GM23248 (cell line): ENCODE measurements at places on chromosomes 2 and 18. TPM values are rescaled to one million over a fixed set of nuclear protein-coding genes. Genes with fewer than 3 reads are reported as not detected.

UGT1A6 gene
- not detected in 2 replicates for total RNA-seq

PAIP2B gene
- total RNA-seq: under 0.01 TPM in 2 replicates

LYPD1 gene
- total RNA-seq: 0.11 TPM in 1 of 2 replicates, not detected in the other

TMEM37 gene
- total RNA-seq: 1.8 TPM in 1 of 2 replicates, not detected in the other

DLX1 gene
- 3.3 and 3.8 TPM in 2 replicates for total RNA-seq

USP14 gene
- 13.9 and 16.1 TPM in 2 replicates for total RNA-seq

NCKAP1 gene
- total RNA-seq: 169 and 201 TPM in 2 replicates

STPG4 gene
- not detected in 2 replicates for total RNA-seq

RND3 gene
- total RNA-seq: 244 and 271 TPM in 2 replicates

FSIP2 gene
- total RNA-seq: not detected in 2 replicates

SPHKAP gene
- 0.13 and 0.32 TPM in 2 replicates for total RNA-seq

LHCGR gene
- not detected in 2 replicates for total RNA-seq

KIAA2012 gene
- not detected in 2 replicates for total RNA-seq

ZSWIM2 gene
- total RNA-seq: not detected in 2 replicates

CENPA gene
- 5.7 and 8.1 TPM in 2 replicates for total RNA-seq

- H3K36me3 ChIP-seq: no peaks in the 10 kb centered on the region
- DNase-seq: no peak
- no peaks in the 10 kb centered on the region for H3K27me3 ChIP-seq
- no peak overlapping the region for H3K27ac ChIP-seq
Observed at GRCh38 chr2:144824306-144825080, 304.6 kb upstream of the ZEB2 start.

GRCh38 chr2:84919885-84920580, 14.6 kb downstream of the TMSB10 start:
- DNase-seq: peak; percentile 98
- no peaks in the 10 kb centered on the region for H3K36me3 ChIP-seq
- no peaks in the 10 kb centered on the region for H3K27me3 ChIP-seq

GRCh38 chr2:23574919-23575654, 190.1 kb downstream of the KLHL29 start:
- no peaks in the 10 kb centered on the region for H3K27me3 ChIP-seq
- H3K36me3 ChIP-seq: no peaks in the 10 kb centered on the region
- H3K4me1 ChIP-seq: no peaks in the 10 kb centered on the region
- H3K4me3 ChIP-seq: no peak overlapping the region

- no peak overlapping the region for H3K4me3 ChIP-seq
- no peak for DNase-seq
- no peak overlapping the region for H3K27ac ChIP-seq
- H3K27me3 ChIP-seq: no peaks in the 10 kb centered on the region
- H3K36me3 ChIP-seq: no peaks in the 10 kb centered on the region
- H3K4me1 ChIP-seq: peaks cover 8% of the 10 kb centered on the region; the same call in 1 of the 2 replicates
Observed at GRCh38 chr2:8394131-8394530, 287.7 kb upstream of the ID2 start.

DNA sequence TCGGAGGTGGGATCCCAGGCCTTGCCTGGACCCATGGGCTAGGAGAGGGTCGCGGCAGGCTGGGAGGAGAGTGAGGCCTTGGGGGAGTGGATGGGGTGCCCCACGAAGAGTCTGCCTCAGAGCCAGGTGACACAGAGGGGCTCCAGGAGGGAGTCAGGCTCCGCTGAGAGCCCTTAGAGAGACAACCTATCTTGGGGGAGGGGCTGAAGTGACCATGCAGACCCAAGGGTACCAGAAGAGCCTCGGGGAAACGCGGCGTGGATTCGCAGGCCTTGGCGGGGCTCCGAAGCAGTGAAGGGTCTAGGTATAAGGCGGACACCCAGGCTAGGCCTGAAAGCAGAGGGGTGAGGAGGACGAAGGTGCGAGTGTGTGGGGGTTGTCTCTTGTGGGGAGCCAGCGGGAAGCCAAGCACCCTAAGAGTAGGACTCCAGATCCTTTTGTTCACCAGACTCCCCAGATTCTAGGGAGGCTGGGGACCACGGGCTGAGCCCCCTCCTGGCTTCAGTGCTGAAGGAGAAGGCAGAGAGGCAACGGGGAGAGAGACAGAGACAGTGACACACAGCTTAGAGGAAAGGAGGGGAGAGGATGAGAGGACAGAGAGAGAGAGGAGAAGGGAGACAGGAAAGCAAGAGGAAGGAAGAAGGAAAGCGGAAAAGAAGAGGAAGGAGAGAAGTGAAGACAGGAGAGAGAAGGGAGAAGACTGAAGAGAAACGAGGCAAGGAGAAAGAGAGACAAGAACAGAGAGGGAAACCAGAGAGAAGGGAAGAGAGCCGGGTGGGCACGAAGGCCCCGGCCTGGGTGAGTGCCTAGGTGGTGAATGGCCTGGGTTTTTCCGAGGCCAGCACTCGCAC, 1.1 kb upstream of the HOXD11 start:
- DNase-seq: peak; percentile 61
- peaks cover 8% of the 10 kb centered on the region for H3K4me1 ChIP-seq
- H3K4me3 ChIP-seq: peak overlapping the region; percentile 88
- no peaks in the 10 kb centered on the region for H3K27me3 ChIP-seq

DNA sequence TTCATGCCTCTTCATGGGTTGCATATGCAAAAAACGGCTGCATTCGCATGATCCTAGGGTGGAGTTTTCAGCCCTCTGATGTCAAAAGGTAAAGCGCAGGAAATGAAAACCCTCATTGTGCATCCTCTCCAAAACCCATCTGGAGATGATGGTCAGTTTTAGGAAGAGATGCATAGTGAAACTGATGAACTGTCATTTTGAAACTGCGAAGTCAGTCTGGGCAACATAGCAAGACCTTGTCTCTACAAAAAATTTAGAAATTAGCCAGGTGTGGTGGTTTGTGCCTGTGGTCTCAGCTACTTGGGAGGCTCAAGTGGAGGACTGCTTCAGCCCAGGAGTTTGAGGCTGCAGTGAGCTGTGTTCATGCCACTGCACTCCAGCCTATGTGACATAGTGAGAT, 2.5 kb upstream of the TTLL4 start:
- no peak for DNase-seq
- H3K36me3 ChIP-seq: no peaks in the 10 kb centered on the region
- H3K4me3 ChIP-seq: no peak overlapping the region
- no peaks in the 10 kb centered on the region for H3K27me3 ChIP-seq

DNA sequence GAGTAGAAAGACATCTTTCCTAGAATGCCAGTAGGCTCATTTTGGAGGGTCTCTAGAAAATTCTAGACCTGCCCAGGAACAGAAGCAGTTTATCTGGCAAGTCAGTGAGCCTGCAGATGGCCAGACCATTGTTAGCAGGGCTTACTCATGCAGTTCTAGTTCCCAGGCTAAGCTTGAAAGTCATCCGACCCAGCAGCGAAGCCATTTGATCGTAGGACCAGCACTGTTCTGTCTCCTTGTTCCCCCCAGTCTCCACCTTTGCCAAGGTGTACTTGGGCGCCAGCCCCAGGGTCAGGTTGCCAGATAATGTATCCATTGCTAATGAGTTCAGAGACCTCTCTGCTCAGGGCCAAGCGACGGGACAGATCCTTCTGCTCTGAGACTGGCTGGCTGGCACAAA, 70.1 kb downstream of the EPAS1 start:
- DNase-seq: no peak
- no peak overlapping the region for H3K27ac ChIP-seq
- H3K4me1 ChIP-seq: peaks cover 7% of the 10 kb centered on the region; the same call in 1 of the 2 replicates
- H3K27me3 ChIP-seq: no peaks in the 10 kb centered on the region

DNA sequence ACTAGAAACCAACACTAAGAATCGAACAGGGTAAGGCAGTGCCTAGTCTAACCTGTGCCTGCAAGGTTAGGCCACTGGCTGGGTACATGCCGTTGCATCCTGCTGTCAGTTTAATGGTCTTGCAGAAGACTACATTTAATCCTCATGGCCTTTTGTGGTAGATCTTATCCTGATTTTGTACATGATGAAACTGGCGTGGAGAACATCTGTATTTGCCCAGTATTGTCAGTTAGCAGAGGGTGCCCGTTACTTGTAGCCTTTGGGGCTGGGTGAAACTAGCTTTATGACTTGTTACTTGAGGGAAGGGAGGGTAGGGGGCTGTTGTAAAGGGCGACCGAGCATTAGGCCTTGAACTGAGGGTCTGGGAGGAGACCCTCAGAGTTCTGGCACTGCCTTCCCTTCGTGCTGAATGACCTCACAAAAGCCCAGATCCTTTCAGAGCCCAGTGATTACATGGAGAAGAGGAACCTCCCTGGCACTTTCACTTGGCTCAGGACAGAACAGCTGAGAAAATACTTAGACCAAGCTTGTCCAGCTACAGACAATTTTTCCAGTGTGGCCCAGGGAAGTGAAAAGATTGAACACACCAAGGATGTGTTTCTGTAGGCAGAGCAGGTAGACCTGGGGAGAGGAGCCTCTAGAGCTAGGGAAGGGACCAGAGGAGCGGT, 19.5 kb downstream of the SLC20A1 start:
- H3K27me3 ChIP-seq: no peaks in the 10 kb centered on the region
- H3K36me3 ChIP-seq: peaks cover 50% of the 10 kb centered on the region
- peak overlapping the region; percentile 20 for H3K27ac ChIP-seq
- H3K4me3 ChIP-seq: no peak overlapping the region

GRCh38 chr2:218834685-218835084, 3.1 kb upstream of the PRKAG3 start:
- no peak for DNase-seq
- H3K4me3 ChIP-seq: no peak overlapping the region
- peaks cover 17% of the 10 kb centered on the region; the same call in 1 of the 2 replicates for H3K27me3 ChIP-seq
- H3K36me3 ChIP-seq: no peaks in the 10 kb centered on the region
- peaks cover 20% of the 10 kb centered on the region for H3K4me1 ChIP-seq

GRCh38 chr2:172101821-172102390, 794 bp downstream of the DLX2 start:
- peak; percentile 74 for DNase-seq
- peak overlapping the region; percentile 83 for H3K4me3 ChIP-seq
- no peaks in the 10 kb centered on the region for H3K36me3 ChIP-seq
- no peaks in the 10 kb centered on the region for H3K27me3 ChIP-seq

DNA sequence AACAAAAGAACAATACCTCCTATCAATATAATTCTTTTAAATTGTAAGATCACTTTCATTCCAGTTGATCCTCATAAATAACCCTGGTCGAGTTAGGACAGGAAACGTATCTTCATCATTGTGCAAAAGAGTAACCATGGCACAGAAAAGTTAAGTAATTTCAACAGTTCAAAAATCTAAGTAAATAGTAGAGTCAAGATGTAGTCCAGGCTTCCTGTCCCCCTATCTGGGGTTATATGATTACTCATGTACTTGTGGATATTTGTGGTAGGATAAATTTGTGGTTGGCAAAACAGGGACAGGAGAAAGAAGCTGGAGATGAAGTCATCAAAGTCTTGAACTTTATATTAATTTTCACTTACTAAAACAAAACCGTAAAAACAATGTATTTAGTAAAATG, 772.6 kb downstream of the TSN start:
- no peaks in the 10 kb centered on the region for H3K27me3 ChIP-seq
- H3K4me3 ChIP-seq: no peak overlapping the region
- H3K4me1 ChIP-seq: no peaks in the 10 kb centered on the region; the same call in 1 of the 2 replicates
- H3K36me3 ChIP-seq: no peaks in the 10 kb centered on the region
- peak; percentile 27 for DNase-seq
- no peak overlapping the region for H3K27ac ChIP-seq

DNA sequence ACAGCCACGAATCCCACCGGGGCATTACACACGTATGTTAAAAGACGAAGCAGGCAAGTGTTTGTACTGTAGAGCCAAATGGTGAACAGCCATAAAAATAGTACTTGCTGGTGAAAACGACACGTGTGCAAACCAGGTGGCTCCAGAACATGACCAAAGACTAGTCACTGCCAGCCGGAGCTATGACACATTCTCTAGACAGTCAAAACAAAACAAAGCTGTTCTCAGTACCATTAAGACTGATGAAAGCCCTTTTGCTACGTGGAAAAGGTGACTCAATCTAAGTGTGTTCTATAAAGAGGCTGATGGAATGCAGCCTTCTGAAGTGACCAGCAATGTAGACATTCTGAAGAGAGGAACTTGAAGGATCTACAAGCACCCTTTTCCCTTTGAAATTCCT, 367.7 kb upstream of the NETO1 start:
- H3K27me3 ChIP-seq: no peaks in the 10 kb centered on the region
- H3K36me3 ChIP-seq: no peaks in the 10 kb centered on the region
- peak; percentile 81 for DNase-seq
- peak overlapping the region; percentile 49 for H3K27ac ChIP-seq
- H3K4me1 ChIP-seq: 0 out of 2 replicates have a peak, but pooled peaks cover 8% of the 10 kb centered on the region
- no peak overlapping the region for H3K4me3 ChIP-seq

- H3K4me3 ChIP-seq: no peak overlapping the region
- H3K36me3 ChIP-seq: no peaks in the 10 kb centered on the region
- H3K27ac ChIP-seq: no peak overlapping the region
- H3K4me1 ChIP-seq: no peaks in the 10 kb centered on the region
- DNase-seq: peak; percentile 26
Observed at GRCh38 chr2:218622606-218623365, 15.1 kb downstream of the PLCD4 start.

GRCh38 chr2:99085421-99085820, 56.1 kb upstream of the C2orf15 start:
- no peaks in the 10 kb centered on the region for H3K36me3 ChIP-seq
- H3K4me3 ChIP-seq: no peak overlapping the region
- H3K27ac ChIP-seq: no peak overlapping the region
- peak; percentile 32 for DNase-seq
- no peaks in the 10 kb centered on the region for H3K4me1 ChIP-seq

DNA sequence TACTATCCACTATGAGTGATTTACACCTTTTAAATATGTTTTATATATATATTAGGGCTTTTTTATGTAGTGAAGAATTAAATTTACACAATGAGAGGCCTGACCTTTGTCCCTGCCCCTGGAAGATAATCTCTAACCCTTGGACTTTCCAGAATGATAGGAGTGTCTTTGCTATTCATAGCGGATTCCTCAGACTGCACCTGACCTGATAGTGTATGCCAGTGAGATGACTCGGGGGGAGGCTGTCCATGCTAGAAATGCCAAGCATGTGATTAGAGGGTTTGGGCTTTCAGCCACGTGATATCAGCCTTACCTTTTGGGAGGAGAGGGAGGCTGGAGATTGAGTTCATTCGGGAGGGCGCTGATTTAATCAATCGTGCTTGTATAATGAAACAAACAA, 44.1 kb upstream of the LHCGR start:
- DNase-seq: no peak
- no peak overlapping the region for H3K4me3 ChIP-seq
- no peaks in the 10 kb centered on the region for H3K4me1 ChIP-seq
- no peaks in the 10 kb centered on the region for H3K36me3 ChIP-seq
- no peak overlapping the region for H3K27ac ChIP-seq
- H3K27me3 ChIP-seq: 0 out of 2 replicates have a peak, but pooled peaks cover 5% of the 10 kb centered on the region

GRCh38 chr18:35183886-35184285, 56.9 kb upstream of the ZNF397 start:
- no peaks in the 10 kb centered on the region for H3K36me3 ChIP-seq
- H3K4me1 ChIP-seq: no peaks in the 10 kb centered on the region
- H3K27ac ChIP-seq: no peak overlapping the region
- no peaks in the 10 kb centered on the region for H3K27me3 ChIP-seq
- no peak for DNase-seq

- DNase-seq: no peak
- no peaks in the 10 kb centered on the region for H3K27me3 ChIP-seq
- no peaks in the 10 kb centered on the region for H3K36me3 ChIP-seq
Observed at GRCh38 chr2:55452879-55453278, 33.2 kb upstream of the CCDC88A start.

- no peak overlapping the region for H3K4me3 ChIP-seq
- no peaks in the 10 kb centered on the region for H3K36me3 ChIP-seq
- H3K27me3 ChIP-seq: no peaks in the 10 kb centered on the region
- no peaks in the 10 kb centered on the region for H3K4me1 ChIP-seq
- H3K27ac ChIP-seq: no peak overlapping the region
Observed at GRCh38 chr2:167104691-167105090, 216.4 kb downstream of the XIRP2 start.
